NCI-H446 (cell line): ENCODE measurements at places on chromosomes 13 and 19.

DNA sequence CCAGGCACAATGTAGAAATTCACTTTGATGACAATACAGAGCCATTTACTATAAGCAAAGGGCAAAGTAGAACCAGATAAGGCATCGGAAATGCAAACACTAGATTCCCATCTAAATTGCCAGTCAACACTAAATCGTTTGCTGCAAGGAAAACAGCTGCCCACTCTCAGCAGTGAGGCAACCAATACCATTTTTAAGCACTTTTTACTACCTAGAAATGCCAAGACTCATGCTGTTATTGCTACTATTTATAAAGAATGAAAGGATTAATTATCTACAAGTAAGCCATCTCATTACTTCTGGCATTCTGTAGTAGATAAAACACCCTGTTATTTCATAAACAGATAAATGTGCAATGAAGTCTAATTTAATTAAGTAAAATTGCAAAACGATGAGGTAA is 422.0 kb downstream of the FGF14 start:
- no peak for DNase-seq

DNA sequence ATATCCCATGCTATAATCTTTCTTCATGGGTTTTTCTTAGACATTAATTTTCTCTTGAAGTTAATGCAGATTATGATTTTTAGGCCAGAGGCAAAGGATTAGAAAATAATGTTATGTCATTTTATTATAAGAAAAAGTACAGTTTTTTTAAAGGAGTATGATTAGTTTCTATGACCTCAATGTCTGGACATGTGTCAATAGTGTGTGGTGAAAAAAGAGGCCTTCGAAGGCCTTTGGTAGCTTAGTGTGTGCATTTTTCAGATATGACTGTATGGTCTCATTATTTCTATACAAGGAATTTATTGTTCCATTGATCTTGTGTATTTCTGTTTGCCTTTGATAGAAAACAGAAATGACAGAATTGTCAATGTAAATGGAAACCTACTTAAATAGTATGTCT is 195.6 kb downstream of the GPC5 start:
- no peak for DNase-seq

GRCh38 chr13:95298971-95299621 is 2.2 kb downstream of the ABCC4 start:
- DNase-seq = no peak

- DNase-seq = no peak
Measured at GRCh38 chr13:43260999-43261398, 237.6 kb downstream of the DNAJC15 start.

- DNase-seq = no peak
Measured at GRCh38 chr13:45411221-45411620, 7.0 kb downstream of the SLC25A30 start.

GRCh38 chr13:41065078-41065477 is 3.8 kb downstream of the WBP4 start:
- no peak for DNase-seq

- no peak for DNase-seq
Measured at GRCh38 chr13:109256866-109257760, 529.3 kb downstream of the IRS2 start.

DNA sequence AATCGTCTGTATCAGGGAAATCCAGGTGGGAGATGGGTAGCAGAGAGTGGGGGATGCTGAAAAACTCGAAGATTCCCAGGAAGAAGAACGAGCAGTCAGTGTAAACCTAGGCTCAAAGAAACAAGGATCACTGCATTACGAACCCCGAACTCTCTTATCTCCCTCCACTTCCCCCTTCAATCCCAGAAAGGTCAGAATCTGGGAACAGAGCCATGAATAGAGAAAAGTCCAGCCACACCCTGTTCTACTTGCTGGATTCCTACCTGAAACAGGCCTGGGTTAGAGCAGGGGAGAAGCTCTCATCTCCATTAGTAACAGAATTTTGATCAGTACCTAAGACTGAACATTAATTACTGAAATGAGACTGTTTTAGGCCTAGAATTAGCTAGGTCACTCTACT is 24.4 kb downstream of the EPSTI1 start:
- no peak for DNase-seq

- no peak for DNase-seq
Measured at GRCh38 chr13:105139380-105140285, 1395.8 kb downstream of the EFNB2 start.

DNA sequence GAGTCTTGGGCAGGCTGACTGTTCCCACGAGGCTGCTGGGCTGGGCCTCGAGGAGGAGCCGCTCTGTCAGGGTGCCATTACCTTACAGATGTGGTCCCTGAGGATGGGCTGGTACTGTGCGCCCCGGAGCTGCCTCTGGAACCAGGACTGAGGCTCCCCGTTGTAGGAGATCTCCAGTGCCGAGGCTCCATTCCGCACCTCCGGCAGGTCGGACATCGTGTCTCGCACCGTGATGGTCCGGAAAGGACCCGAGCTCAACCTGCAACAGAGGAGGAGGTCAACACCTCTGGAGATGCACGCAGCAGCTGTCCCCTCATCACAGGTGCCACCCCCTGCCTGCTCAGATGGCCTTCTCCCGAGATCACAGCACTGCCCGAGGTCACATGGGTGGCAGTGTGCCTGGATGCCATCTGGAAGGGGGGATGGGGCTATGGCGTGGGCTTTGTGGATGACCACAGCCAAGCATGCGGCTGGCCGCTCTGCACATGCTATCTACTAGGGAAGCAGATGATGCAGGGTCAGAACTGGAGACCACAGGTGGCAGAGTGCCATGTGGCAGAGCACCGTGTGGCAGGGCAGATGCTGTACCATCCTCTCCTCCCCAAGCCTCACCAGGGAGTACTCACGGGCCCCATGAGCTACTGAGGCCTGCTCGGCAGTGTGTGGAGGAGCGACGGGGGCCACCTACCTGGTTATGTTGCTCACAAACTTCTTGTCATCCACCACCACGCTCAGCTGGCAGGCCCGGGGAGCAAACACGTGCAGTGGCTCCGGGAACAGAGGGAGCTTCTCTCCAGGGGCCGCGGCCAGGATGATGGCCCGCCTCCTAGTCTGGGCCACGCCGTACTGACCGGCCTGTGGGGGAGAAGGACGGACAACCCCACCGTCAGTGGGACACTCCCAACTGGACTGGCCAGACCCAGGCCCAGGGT is 18.3 kb upstream of the EIF3G start:
- DNase-seq = no peak
